ENCODE measurements at places on chromosomes 11 and 22.

DNA sequence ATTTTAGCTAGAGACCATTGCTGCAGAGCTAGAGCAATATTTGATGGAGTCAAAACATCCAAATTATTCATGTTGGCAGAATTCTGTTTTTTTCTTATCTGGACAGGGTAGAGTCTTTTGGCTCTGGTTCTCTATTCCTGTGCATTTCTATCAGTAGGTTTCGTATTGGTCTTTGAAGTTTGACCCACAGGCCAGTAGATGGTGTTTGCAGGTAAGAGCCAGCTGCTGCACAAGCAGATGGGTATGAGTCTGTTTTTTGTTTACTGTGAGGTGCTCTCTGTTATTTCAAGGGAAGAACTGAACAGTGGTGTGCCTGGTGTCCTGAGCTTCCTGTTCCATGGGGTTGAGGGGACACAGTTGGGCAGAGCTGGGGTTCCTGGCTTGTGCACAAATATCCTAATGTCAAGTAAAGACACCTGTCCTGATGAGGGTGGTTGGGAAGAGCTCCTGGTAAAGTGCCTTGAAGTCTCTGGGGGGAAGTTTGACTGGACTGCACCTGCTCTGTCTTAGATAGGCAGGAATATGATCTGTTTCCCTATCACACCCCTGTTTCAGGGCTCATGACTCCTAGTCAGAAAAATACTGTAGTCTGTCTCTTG is 34.0 kb upstream of the SLC22A25 start:
- DNase-seq: no peak

DNA sequence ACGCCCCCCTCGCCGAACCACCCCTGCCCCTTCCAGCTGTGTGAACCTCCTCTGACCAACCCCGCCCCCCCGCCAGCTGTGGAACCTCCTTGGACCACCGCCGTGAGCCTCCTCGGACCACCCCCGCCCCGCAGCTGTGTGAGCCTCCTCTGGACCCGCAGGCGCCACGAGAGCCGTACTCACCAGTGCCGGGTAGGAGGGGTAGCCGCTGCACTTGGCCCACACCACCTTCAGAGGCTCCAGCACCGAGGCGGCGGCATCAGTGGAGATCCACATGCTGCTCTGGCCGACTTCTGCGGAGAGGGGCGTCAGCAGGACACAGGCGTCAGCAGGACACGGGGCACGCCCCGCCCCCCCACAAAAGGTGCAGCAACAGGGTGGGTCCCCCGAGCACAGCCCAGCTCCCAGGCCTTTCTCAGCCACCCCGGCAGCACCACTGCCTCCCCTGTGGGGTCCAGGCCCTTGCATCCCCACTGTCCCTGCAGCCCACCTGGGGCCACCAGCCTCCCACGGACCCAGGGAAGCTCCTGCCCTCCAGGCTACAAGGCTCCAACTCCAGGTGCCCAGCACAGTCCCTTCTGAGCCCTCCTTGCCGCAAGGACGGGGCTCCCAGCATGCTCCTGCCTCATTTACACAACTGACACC is 51.7 kb downstream of the BRD1 start:
- DNase-seq: no peak

DNA sequence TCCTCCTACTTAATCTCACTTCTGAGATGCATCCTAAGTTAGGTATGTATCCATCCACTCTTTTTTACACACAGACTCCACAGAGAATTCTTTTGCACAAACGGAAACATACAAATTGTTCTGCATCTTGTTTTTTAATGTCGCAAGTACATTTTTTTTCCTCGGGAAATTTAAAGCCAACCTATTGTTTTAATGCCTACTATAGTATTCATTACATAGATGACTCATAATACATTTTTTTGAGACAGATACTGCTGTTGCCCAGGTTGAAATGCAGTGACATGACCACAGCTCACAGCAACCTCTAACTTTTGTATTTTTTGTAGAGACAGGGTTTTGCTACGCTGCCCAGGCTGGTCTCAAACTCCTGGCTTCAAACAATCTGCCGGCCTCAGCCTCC is 90.8 kb upstream of the TMEM45B start:
- DNase-seq: no peak

DNA sequence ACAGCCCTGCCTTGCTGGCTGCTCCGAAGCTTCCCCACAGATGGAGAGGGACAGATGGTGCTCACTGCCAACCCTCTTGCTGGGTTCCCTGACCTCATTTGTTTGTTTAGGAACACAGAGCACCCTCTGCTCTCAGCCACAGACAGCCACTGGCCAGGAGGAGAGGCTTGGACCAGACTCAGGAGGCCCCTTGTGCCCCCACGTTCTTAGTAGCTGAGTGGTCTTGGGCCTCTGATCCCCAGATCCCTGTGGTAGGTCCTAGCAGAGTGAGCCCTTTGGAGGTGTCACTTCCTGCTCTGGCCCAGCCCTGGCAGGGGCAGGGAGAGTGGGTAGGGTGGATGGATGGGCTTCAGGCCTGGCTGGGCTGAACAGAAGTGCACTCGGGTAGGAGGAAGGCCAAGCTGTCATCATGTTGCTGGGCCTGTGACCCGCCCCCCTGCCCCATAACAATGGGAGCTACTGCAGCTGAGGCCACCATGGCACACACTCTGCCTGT is 84.0 kb downstream of the DHCR7 start:
- no peak for DNase-seq

- DNase-seq: no peak
Observed at GRCh38 chr11:32962016-32962415, 53.7 kb upstream of the DEPDC7 start.

DNA sequence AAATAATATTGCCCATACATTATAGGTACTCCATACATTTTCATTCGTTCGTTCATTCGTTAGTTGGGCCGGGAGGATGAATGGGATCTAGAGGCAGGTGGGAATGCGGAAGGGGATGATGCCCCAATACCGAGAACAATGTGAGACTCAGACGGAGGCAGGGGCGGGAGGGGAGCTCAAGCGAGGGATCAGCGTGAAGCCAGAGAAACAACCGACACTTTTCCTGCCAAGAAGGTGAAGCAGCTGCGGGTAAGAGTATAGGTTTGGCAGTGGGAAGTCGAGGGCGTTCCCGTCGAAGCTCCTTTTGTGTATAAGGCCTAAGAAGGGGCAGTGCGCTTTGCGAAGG is 1.1 kb upstream of the ARHGEF17 start:
- no peak for DNase-seq

DNA sequence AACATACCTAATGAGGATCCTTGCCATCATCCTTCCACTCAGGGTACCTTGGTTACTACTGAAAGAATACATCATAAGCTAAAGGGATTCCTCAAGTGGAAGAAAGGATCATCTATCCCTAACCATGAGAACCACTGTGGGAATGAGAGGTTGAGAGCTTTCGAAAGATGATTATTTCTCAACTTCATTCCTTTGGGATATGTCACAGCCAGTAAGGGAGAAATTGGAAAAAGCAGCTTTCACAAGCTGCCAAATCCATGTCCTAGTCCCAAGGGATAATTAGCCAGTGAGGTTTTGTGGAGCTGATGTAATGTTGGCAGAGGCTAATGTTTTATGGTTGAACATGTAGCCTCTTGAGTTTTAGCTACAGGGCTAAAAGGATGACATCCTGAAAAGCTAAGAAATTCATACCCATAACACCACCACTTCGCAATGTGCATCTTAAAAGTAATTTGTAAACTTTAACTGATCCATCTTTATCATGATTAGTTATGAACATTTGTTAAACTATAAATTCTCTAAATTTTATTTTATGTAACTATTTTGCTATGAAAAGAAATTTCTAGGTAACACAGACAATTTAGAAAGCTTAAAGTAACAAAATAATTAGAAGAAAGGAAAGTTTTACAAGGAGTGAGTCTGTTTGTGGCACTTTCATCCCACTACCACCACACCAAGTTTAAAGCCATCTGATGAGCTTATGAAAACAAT is 123.9 kb downstream of the MRTFA start:
- no peak for DNase-seq

- no peak for DNase-seq
Observed at GRCh38 chr22:36344106-36344827, 43.5 kb downstream of the MYH9 start.

DNA sequence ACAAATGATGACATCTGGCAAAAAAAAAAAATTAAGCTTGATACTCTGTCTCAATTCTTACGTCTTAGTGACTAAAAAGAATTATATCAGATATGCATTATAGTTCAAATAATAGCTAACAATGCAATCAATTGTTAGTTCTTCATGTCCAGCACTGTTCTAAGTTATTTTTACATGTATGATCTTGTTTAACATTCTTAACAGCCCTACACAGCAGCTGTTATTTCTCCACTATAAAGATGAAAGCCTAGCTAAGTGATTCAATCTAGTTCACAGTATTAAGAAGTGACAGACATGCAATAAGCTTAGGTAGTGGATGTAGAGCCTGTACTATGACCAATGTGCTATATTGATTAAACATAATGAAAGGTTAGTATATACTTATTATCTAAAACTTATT is 4.1 kb downstream of the ZNF214 start:
- no peak for DNase-seq

GRCh38 chr11:14270690-14271542 is 88.1 kb downstream of the RRAS2 start:
- peak; percentile 97 for DNase-seq

GRCh38 chr11:18974192-18974591 is 35.0 kb upstream of the MRGPRX1 start:
- no peak for DNase-seq

DNA sequence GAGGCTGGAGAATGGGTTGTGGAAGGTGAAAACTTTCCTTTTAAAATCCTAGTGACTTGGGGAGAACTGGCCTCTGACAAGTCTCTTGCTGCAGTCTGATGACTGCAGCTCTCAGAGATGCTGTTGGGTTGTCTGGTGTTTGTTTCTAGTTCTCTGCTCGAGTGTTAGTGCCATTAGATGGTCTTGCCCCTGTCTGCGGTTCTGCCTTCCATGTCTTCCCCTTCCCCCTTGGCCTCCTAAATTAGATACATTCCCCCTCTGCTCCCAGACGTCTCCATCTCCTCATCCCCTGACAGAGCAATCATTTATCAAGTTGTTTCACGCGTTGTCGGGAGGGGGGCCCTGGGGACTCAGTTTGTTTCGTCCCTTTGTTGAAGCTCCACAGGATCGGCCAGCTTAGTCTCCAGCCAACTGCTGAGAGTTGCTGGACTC is 67.7 kb downstream of the CECR2 start:
- DNase-seq: no peak

DNA sequence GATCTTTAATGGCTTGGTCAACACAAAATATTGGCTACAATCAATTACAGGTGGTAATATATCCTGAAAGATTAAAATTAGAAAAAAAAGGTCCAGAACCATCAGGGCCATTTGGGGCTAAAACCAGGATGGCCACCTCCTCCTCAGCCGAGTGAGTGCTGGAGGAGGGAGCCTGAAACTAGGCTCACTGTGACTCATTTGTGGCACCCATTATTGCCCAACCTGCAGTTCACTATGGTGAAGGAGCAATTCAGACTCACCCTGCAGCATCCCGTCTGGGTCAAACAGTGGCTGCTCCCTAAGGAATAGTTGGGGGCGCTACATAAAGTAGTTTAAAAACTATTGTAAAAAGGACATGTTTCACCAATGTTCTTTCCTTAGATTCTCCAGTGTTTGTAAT is 60.7 kb downstream of the GLYATL1 start:
- no peak for DNase-seq

DNA sequence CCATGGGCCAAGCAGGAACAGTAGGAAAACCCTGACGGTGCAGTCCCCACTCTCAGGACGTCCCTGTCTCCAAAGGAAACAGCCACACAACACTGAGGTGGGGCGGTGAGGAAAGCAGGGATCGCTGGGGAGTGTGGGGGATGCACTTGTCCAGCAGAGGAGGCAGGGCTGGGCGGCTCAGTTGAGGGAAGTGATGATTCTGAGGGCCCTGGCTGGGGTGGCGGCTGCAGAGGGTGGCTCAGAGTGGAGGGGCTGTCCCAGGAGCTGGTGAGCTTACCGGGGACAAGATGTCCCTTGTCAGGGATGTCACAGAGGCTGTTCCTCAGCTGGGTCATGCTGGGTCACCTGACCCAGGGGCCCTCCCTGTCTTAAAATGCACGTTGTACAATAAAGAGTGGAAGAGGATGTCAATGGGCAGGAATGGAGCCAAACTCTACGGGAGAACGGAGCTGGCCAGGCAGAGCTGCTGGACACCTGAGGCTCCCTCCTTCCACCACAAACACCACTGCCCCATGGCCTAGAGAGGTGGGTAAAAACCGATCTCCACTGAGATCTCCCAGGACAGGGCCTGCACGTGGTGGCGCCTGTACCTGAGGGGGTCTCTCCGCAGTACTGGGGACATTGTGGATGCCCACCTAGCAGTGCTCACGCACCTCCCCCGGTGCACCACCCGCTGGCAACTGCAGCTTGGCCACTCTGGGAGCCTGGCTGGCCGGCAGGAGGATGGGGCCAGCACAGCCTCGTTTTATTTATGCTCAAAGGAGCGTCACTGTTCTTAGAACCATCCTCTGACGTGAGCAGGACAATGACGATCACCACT is 9.7 kb upstream of the EFCAB6 start:
- DNase-seq: no peak

- no peak for DNase-seq
Observed at GRCh38 chr22:44648085-44648820, 53.8 kb upstream of the PRR5 start.

DNA sequence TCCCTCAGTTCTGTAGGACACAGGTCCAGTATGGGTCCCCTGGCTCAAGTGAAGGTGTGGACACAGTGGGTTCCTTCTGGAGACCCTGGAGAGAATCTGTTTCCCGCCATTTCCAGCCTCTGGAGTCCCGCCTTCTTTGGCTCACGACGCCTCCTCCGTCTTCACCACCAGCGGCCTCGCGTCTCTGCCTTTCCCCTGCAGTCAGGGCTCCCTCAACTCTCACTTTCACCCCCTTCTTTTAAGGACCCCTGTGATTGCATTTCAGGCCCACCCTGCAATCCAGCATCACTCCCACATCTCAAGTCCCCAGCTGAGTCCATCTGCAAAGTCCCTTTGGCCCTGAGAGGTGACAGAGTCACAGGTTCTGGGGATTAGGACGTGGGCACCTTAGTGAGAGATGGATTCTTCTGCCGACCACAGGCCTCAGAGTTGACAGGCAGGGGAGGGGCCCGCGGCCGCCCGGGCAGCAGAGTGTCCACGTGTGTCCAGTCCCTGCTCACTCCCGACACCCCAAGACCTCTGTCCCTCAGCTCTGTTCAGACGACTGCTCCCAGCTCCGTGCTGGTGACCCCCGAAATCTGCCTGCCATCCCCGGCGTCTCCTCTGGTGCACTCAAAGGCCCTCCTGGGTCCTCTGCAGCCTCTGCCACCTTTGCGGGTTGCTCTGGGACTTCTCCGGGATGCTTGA is 36.9 kb upstream of the KRTAP5-7 start:
- no peak for DNase-seq

DNA sequence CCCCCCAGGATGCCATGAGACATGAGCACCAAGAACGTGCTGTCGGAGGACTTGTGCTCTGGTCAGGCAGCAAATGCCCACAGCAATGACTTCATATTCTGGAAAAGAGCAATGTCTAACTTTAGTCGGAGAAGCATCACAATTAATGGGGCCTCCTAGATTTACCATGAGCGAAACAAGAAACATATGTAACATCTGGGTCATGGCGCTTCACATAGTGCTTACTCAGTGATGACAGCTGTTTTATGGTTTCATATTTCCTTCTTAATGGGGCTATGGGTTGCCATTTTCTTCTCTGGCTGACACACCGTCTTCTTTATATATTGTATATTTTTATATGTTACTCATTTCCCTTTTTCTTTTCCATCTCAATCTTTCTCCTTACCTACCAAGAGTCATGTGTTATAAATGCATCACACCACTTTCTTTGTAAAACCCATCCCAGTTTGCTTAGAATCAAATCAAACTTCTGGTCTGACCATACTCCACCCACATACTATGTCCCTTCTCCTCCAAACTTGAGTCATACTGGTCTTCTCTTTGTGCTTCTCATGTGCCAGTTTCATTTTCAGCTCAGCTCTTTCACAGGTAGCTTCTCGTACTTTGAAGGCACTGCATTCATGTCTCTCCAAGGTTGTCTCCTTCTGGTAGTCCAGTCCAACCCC is 9.4 kb upstream of the CASP12 start:
- no peak for DNase-seq
